EL (cell line): ENCODE measurements at places on chromosomes 4 and X.
A peak's percentile ranks its signal among the peaks of the same experiment; 100 is the strongest.

GRCh38 chr4:26194764-26195163, 126.0 kb upstream of the RBPJ start:
- DNase-seq, result no peak

GRCh38 chrX:154990496-154990895, 32.0 kb downstream of the F8 start:
- DNase-seq, result no peak

- DNase-seq, result no peak
Measured at GRCh38 chrX:33204889-33205288, 6.5 kb downstream of the DMD start.

GRCh38 chr4:78581618-78582017, 30.0 kb downstream of the ANXA3 start:
- DNase-seq, result no peak

DNA sequence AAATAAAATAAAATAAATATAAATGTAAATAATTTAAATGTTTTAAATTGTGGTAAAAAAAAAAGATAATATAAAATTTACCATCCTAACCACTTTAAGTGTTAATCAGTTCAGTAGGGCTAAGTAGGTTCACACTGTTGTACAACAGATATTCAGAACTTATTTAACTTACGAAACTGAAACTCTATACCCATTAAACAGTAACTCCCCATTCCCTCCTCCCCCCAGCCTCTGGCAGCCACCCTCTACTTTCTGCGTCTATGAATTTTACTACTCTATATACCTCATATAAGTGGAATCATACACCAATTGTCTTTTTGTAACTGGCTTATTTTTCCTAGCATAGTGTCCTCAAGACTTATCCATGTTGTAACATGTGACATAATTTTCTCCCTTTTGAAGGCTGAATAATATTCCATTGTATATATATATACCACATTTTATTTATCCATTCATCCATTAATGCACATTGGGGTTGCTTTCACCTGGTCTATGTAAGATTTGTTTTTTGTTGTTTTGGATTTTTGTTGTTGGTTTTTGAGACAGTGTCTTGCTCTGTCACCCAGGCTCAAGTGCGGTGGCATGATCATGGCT, 32.5 kb upstream of the ELF2 start:
- DNase-seq, result no peak

- no peak for DNase-seq
Measured at GRCh38 chrX:119738742-119739141, 19.6 kb upstream of the SOWAHD start.

- peak; percentile 48 for DNase-seq
Measured at GRCh38 chr4:107380836-107381438, 339.1 kb downstream of the PAPSS1 start.

DNA sequence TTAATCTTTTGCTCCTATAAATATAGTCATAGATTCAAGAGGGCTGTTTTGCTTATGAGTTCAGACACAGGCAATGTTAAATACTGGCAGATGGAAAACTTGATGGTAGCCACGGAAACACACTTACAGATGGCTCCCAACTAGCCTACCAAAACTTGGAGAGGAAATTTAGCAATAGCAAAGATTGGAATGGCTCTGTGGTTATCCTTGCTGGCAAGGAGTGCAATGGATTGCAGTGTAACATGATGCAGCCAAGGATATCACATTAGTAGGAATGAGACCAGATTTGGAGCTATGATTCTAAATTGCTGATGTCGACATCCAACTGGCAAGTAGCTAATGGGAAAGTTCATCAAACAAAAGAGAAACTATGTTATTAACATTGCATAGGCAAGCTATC, 791.0 kb upstream of the DIAPH2 start:
- DNase-seq, result no peak

DNA sequence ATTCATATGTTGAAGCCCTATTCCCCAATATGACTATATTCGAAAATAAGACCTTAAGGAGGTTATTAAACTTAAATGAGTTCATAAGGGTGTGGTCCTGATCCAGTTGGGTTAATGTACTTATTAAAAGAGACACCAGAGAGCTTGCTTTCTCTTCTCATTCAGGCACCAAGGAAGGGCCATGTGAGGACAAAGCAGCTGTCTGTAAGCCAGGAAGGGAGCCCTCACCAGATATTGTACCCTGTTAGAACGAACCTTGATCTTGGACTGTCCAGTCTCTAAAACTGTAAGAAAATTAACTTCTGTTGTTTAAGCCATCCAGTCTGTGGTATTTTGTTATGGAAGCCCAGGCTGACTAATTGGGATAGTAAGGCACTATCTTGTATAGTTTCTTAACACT, 9.1 kb upstream of the YTHDC1 start:
- no peak for DNase-seq

DNA sequence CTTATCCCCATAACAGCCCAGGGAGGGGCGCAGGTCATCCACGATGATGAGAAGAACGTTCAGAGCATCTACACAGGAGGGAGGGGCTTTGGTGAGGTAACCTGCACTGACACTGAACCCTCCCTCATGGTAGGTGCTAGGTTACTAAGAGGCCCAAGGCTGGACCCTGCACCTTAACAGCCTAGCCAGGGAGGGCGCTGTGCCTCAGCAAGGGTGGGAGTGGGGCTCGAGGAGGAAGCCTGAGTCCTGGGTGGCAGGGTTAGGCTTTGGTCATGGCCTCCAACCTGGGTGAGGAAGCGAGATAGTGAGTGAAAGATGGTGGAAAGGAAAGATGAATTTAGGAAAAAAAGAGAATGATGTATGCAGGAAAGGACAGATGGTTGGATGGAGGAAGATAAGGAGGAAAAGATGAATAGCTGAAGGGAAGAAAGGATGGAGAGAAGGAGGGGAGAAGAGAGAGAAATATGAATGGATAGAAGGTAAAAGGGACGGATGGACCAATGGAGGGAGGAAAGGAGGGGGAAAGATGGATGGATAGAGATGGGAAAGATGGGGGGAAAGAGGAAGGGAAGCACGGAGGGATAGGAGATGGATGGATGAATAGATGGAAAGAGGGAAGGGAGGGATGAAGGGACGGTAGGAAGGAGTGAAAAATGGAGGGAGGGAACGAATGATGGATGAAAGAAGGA, 736 bp downstream of the IDS start:
- peak; percentile 27 for DNase-seq

GRCh38 chr4:26785810-26786209, 74.8 kb upstream of the STIM2 start:
- DNase-seq, result no peak

DNA sequence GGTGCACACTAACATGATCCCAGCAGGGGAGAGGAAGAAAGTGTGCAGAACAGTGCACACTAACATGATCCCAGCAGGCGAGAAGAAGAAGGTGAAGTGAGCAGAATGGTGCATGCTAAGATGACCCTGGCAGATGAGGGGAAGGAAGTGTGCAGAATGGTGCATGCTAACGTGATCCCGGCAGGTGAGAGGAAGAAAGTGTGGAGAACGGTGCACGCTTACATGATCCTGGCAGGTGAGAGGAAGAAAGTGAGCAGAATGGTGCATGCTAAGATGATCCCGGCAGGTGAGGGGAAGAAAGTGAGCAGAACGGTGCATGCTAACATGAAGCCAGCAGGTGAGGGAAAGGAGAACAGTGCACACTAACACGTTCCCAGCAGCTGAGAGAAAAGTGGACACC, 83.7 kb downstream of the ACOX3 start:
- DNase-seq, result no peak

DNA sequence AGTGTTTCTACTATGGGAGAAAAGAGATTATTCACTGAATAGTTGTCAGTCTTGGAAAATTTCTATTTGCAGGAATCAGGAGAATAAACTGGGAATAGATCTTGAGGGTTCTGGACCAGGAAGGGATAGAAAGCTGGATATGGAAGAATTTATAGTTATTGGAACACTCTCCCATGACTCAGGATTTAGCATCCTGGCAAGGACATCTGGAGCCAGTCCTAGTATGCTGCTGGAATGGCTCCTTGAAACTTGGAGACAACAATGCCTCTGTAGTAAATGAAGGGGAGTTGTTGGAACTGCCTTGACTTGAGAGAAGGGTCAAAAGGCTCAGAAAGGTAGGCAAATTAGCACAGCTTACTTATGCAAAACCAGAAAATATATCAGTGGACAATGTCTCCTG, 23.5 kb upstream of the THOC2 start:
- DNase-seq, result peak; percentile 27

- no peak for DNase-seq
Measured at GRCh38 chr4:124658795-124659194, 53.7 kb downstream of the ANKRD50 start.

DNA sequence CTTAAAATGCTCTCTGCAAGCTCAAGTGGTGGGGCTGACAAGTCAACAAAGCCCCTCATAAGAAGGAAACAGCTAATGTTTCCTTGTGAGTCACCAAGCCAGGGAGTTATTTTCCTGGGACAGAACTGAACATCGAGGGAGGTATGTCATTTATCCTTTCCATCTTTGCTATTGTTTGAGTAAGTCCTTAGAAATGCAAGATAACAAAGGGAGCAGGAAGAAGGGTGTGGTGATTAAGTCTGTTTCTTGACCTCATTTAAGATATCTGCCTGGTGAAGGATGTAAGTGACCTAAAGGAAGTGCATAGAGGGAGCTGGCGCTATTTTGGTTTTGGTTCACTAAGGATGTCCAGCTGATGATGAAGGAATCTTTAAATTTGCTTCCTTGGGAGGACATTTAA, 39.9 kb downstream of the ATG4A start:
- DNase-seq, result peak; percentile 51

GRCh38 chr4:77203380-77204197, 46.6 kb downstream of the CCNG2 start:
- DNase-seq, result peak; percentile 77

- no peak for DNase-seq
Measured at GRCh38 chrX:63920875-63921274, 135.9 kb upstream of the ARHGEF9 start.

- no peak for DNase-seq
Measured at GRCh38 chr4:26900765-26901164, 40.1 kb downstream of the STIM2 start.

DNA sequence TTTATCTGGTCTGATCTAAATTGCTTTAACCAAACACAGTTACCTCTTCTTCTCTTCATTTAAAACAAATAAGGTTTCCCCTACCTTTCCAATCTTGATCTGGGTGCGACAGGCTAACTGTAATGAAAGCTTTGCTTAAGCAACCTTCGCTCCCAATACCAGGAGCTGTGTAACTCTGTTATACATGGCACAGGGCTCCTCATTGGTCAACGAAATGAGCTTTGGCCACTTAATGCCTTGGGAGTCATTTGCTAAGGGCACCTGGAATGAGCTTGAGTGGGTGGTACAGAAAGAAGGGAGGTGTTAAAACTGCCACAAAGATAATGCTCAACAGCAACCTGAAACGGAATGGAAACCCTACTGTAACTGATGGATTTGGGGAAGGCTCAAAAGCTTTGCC, 140.5 kb downstream of the CHRNA9 start:
- DNase-seq, result no peak

- DNase-seq, result no peak
Measured at GRCh38 chrX:46755671-46756070, 3.2 kb downstream of the SLC9A7 start.

DNA sequence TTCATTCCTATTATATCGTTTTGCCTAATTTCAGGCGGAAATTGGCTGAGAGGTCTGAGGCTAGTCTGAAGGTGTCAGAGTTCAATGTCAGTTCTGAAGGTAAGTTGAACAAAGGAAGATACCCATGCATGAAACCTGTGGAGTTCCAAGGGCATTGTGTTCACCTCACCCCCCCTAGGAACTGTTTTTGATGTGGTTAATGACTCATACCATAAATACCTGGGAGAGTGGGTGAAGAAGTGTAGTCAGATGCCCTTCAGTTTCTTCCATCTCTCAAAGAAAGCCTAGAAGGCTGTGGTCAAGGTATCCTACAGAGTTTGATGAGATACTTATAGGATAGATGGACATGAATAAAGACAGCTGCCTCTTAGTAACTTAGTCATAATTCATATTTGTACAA, 2.7 kb downstream of the UTP14A start:
- DNase-seq, result no peak

GRCh38 chrX:120207009-120207605, 43.5 kb upstream of the ZBTB33 start:
- no peak for DNase-seq

DNA sequence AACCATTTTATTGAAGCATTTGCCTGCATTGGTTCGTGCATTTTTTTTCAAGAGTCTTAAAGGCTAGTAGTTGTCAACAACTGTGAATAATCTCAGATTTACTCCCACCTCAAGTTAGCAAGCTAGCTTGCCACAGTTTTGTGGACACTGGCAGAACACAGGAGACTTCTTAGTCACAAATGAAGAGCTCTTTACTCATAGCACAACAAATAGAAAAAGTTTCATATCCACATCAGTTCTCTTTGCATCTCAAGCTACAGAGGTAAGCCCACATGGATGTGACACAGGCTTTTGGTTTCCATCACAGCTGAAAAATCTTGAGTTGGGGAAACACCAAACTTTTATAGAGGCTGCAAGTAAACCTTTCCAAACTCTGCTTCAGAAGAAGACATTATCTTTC, 2315.7 kb upstream of the TENM3 start:
- DNase-seq, result no peak

DNA sequence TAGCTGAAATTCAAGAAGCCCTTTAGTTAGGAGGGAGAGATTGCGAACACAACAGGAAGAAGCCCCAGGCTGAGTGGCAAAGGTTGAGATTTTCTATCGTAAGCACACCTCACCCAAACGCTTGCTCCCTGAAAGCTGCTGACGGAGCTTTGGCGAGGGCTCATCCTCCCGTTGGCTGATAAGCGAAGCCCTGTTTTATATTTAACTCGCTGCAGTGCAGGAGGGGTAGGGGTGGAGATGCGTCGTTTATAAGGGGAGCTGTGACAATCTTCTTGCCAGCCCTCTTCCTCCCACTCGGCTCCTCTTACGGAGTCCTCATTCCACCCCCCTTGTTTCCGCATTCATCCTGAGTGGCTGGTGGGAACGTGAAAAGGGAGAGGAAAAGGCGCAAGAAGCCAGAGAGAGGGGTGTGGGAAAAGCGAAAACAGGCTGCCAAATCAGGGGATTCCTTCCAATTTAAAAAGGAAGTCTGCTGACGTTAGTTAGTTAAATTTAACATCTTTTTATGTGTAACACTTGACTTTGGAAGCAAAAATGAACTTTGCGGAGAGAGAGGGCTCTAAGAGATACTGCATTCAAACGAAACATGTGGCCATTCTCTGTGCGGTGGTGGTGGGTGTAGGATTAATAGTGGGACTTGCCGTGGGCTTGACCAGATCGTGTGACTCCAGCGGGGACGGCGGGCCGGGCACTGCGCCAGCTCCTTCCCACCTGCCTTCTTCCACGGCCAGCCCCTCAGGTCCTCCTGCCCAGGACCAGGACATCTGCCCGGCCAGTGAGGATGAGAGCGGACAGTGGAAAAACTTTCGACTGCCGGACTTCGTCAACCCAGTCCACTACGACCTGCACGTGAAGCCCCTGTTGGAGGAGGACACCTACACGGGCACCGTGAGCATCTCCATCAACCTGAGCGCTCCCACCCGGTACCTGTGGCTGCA, at the start of gene ENPEP:
TSS of gene ENPEP (plus strand) at position 275 of the 938 bp plus-strand sequence. CDS start at position 535, 260 bp downstream.
- DNase-seq, result peak; percentile 53

- no peak for DNase-seq
Measured at GRCh38 chr4:118975449-118976192, 87.0 kb downstream of the SYNPO2 start.

- DNase-seq, result no peak
Measured at GRCh38 chrX:9765072-9765736, 443 bp downstream of the GPR143 start.
